Ascending aorta (tissue), 2 donors: ENCODE measurements at places on chromosomes 1 and 21. TPM values are rescaled to one million over a fixed set of nuclear protein-coding genes. Genes with fewer than 3 reads are reported as not detected.

The KCNC4 gene
- total RNA-seq = 8.4 TPM

The OR2G6 gene
- total RNA-seq = not detected

The HCRTR1 gene
- total RNA-seq = not detected

The AMIGO1 gene
- 4.7 TPM for total RNA-seq

The TESK2 gene
- 0.32 TPM for total RNA-seq

DNA sequence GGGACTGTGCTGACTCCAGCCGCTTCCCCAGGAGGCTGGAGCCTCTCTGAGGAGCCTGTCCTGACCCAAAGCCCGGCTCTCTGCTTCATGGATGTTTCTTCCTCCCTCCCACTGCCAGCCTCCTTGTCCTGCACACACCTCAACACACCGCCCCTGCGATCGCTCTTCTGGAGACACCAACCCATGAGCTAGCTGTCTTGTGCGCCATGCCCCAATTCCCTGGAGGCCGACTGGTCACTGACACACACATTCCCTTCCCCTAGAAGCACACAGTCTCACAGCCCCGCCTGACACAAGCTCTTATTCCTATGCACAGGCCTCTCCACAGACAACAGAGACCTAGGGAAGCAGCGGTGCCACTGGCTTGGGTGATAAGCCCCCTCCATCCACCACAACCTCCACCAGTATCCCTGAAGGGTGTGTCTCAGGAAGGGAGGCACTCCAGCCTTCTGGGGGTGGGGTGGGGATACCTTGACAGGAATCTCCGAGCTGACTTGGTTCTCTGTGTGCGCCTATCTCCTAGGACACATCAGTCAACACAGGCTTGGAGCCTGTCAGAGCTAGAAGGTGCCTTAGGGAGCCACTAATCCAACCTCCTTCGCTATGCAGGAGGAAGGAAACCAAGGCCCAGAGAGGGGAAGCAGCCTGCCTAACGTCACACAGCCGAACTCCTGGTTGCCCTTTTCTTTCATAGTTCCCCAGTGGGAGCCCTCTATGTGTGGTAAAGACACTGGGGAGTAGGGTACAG, 31.1 kb downstream of the AHDC1 start:
- no peak for DNase-seq
- peaks cover 67% of the 10 kb centered on the region for H3K4me1 ChIP-seq
- H3K4me3 ChIP-seq = peak overlapping the region; percentile 30
- no peaks in the 10 kb centered on the region for H3K27me3 ChIP-seq

DNA sequence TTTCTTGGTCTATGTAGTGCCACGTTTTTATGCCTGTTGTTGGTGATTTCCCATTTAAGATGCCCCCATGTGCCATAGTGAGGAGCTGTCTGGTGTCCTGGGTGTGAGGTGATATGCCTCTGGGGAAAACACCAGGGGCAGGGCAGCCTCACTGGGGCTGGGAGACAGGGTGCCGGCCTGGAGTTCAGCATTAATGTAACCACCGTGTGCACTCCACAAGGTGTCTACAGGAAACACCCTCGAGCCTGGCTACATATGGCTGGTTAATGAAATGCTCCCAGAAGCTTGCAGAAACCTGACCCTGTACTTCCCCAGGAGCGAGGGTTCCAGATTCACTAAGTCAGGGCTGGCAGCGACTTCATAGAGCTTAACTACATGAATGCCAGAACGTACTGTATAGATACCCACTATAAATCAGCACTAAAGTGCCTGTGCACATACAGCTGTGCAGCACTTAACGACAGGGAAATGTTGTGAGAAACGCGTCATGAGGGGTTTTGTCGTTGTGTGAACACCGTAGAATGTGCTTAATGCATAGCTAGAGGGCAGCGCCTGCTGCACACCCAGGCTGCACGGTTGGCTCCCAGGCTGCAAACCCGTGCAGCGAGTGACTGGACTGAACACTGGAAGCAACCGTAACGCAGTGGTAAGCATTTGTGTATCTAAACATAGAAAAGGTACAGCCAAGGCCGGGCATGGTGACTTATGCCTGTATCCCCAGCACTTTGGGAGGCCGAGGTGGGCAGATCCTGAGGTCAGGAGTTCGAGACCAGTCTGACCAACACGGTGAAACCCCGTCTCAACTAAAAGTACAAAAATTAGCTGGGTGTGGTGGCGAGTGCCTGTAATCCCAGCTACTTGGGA, 10.4 kb downstream of the TFF2 start:
- no peak overlapping the region for H3K4me3 ChIP-seq
- H3K4me1 ChIP-seq = no peaks in the 10 kb centered on the region
- H3K27ac ChIP-seq = no peak overlapping the region
- no peaks in the 10 kb centered on the region for H3K27me3 ChIP-seq

- DNase-seq = peak; percentile 86
- H3K4me1 ChIP-seq = peaks cover 41% of the 10 kb centered on the region
- no peaks in the 10 kb centered on the region for H3K27me3 ChIP-seq
- peak overlapping the region; percentile 27 for H3K4me3 ChIP-seq
- no peaks in the 10 kb centered on the region for H3K36me3 ChIP-seq
- H3K27ac ChIP-seq = peak overlapping the region; percentile 92
Observed at GRCh38 chr1:9441451-9442133, 97.7 kb upstream of the SLC25A33 start.

DNA sequence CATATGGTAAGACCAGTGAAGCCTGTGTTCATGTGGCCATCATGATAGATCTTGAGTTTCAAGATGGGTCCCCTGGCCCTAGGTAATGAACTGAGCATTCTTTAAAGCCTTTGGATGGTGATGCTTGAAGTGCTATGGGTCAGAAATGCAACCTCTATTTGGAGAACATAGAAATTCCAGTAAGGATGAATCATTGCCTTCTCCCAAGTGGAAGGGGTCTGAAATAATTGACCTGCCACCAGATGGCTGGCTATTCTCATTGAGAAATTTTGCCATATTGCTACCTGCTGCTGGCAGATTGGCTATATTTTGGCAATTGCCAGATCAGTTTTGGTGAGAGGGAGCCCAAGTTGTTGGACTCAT, 739 bp upstream of the IFI6 start:
- H3K4me3 ChIP-seq = peak overlapping the region; percentile 68
- H3K36me3 ChIP-seq = no peaks in the 10 kb centered on the region
- H3K4me1 ChIP-seq = no peaks in the 10 kb centered on the region
- DNase-seq = no peak
- no peaks in the 10 kb centered on the region for H3K27me3 ChIP-seq
- H3K27ac ChIP-seq = peak overlapping the region; percentile 91

DNA sequence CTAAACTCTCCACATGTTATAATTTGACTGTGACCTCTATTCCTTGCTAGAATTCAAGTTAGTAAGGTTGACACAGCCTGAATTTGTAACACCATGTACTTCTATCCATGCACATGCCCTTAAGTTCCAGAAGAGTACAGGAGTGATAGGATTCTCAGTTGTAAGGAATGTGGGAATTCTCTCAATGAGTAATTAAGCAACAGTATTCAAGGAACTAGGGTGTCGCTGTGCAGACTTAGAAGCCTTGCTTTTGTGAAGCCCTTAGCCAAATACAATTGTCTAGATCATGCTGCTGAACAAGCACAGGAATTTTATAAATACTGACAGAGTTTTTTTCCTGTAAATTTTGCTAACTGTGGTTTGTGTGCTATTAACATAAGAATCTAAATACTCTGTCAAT, 276.3 kb upstream of the PTBP2 start:
- H3K27me3 ChIP-seq = no peaks in the 10 kb centered on the region
- no peak overlapping the region for H3K27ac ChIP-seq
- no peaks in the 10 kb centered on the region for H3K36me3 ChIP-seq
- H3K4me3 ChIP-seq = no peak overlapping the region
- DNase-seq = no peak

DNA sequence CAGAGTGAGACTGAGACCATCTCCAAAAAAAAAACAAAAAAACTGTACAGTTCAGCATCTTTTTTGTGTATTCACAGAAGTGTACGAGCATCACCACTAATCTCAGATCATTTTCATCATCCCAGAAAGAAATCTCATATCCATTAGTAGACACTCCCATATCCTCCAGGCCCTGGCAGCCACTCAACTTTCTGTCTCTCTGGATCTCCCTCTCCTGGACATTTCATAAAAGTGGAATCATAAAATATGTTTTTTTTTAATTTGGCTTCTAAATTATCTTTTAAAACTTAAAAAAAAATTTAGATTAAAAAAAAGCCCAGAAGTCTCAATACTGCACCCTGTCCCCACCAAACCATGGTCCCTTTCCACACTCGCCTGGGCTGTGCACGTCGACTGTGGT, 22.1 kb downstream of the RIPPLY3 start:
- no peaks in the 10 kb centered on the region for H3K27me3 ChIP-seq
- no peaks in the 10 kb centered on the region for H3K4me1 ChIP-seq
- H3K36me3 ChIP-seq = no peaks in the 10 kb centered on the region
- no peak for DNase-seq
- H3K4me3 ChIP-seq = no peak overlapping the region

- peaks cover 23% of the 10 kb centered on the region for H3K4me1 ChIP-seq
- no peaks in the 10 kb centered on the region for H3K36me3 ChIP-seq
- H3K27ac ChIP-seq = peak overlapping the region; percentile 50
- DNase-seq = no peak
Observed at GRCh38 chr1:170354246-170354645, 177.7 kb upstream of the GORAB start.

DNA sequence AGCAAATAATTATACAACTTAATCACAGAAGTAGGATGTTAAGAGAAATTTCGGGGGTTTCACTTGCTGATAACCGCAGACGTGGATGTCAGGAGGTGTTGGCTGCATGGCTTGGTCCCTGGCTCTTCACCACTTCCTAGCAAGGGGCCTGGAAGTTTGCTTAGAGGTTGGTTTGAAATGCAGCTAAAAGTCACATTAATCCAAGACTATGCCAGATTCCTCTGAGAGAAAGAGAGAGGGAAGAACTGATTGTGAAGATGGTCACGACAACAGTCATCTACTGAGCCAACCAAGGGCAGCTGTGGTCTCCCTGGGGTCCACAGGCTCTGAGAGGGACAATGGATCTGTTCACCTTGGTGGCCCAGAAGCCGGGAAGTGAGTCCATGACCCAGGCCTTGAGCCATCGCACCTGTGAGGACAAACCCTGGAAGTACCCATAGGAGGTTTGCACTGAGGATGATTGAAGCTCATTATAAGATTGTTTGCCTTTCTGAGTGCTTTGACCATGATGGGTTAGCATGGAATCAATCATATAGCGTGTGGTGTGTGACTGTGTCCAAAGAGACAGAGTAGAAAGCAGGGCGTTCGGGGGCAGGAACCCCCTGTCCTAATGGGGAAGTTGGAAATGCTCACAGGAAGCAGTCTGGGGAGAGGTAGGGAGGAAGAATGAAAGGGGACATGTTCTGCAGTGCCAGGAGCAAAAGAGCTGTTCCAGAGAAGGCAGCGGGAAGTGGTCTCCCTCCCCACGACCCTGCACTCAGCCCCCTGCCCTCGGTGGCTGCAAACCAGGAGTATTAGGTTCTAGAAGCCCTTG, 47.1 kb downstream of the UMODL1 start:
- no peak overlapping the region for H3K4me3 ChIP-seq
- no peak for DNase-seq
- H3K4me1 ChIP-seq = no peaks in the 10 kb centered on the region
- H3K27ac ChIP-seq = no peak overlapping the region
- no peaks in the 10 kb centered on the region for H3K27me3 ChIP-seq
- no peaks in the 10 kb centered on the region for H3K36me3 ChIP-seq

GRCh38 chr21:20511216-20511880, 486.9 kb upstream of the NCAM2 start:
- no peaks in the 10 kb centered on the region for H3K36me3 ChIP-seq
- no peaks in the 10 kb centered on the region for H3K27me3 ChIP-seq
- H3K4me3 ChIP-seq = no peak overlapping the region
- DNase-seq = no peak

- no peak for DNase-seq
- H3K27me3 ChIP-seq = peaks cover 12% of the 10 kb centered on the region
- peaks cover 13% of the 10 kb centered on the region for H3K4me1 ChIP-seq
- H3K27ac ChIP-seq = peak overlapping the region; percentile 60
Observed at GRCh38 chr1:942864-943533, 16.1 kb downstream of the NOC2L start.

DNA sequence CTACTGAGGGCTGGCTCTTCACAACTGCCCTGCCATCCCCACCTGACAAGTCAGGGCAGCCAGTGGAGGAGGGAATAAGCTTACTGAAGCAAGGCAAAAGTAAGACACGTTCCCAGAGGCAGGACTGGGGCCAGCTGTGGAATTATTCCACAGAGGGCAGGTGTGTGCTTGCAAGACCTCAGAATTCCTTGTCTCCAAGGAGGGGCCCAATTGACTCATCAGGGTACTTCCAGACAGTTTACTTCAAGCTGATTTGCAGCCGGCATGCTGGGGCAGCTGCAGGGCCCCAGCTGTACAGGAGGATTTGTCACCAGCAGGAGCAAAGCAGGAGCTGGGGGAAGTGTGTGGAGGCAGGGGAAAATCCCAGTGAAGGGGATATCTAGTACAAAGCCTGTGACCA, 167.5 kb upstream of the CAMK1G start:
- no peaks in the 10 kb centered on the region for H3K4me1 ChIP-seq
- H3K36me3 ChIP-seq = no peaks in the 10 kb centered on the region
- no peak overlapping the region for H3K4me3 ChIP-seq
- H3K27ac ChIP-seq = no peak overlapping the region

GRCh38 chr1:54120698-54121481, 31.9 kb downstream of the CDCP2 start:
- no peaks in the 10 kb centered on the region for H3K27me3 ChIP-seq
- peak overlapping the region; percentile 25 for H3K4me3 ChIP-seq
- H3K4me1 ChIP-seq = no peaks in the 10 kb centered on the region
- H3K36me3 ChIP-seq = no peaks in the 10 kb centered on the region
- DNase-seq = no peak
